ENCODE measurements at places on chromosomes 3 and 15.

DNA sequence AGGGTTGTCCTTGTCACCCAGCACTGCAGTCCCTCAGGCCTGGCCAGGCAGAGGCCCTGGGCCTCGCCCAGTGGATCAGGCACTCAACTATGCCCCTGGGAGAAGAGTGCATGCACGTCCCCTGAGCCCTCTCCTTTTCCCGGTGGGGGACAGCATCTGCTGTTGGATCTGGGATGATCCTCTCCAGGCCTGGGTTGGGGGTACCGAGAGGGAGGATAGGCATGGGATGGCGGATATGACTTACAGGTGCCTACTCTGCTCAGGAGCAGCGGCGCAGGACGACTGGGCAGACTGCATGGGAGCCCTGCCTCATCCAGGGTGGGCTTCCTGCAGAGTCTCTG, 9.0 kb upstream of the APBA2 start:
- no peak for DNase-seq

- DNase-seq, result no peak
Measured at GRCh38 chr3:110420158-110420641, 651.4 kb upstream of the NECTIN3 start.

- DNase-seq, result no peak
Measured at GRCh38 chr3:54033761-54034160, 88.6 kb upstream of the CACNA2D3 start.

DNA sequence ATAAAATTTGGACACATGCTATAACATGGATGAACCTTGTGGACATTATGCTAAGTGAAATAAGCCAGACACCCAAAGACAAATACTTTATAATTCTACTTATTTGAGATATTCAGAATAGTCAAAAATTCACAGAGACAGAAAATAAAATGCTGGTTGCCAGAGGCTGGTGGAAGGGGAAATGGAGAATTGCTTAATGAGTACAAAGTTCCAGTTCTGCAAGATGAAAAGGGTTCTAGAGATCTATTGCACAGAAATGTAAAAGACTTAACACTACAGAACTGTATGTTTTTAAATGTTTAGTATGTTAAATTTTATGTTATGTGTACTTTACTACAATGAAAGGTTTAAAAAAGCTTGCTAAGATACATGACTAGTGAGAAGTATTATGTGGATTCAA, 344.8 kb downstream of the CNTN3 start:
- DNase-seq, result no peak

GRCh38 chr3:117557464-117558090, 848.0 kb downstream of the TUSC7 start:
- DNase-seq, result no peak

DNA sequence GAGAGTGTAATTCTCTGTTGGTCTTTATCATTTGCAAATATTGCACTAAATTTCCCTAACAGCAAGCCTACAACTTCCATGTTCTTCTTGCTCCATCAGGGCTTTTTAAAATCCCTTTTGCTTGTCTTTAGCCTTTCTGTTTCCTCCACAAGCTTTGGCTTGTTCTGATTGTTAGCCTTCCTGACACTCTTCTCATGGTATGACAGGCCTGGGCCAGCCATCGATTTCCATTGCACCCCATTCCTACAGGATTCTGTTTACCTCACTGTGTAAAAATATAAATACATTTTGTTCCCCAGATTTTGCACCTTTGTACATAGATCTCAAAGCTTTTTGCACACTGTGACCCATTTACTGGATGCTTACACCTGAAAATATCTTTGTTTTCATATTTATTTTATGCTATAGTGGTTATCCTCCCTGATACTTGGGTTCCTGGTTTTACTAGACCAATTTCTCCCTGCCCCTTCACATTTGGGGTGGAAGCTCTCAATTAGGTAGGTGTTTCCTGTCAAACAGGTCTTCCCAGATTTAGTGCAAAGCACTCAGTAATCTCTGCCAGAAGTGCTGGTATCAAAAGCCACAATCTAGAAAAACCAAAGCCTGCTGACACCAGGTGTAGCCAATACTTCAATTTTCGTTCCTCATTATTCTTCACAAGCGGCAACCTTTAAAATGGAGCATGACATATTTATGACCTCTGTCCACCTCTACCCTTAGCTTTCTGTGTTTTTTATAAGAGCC, 57.9 kb upstream of the PPP2R3A start:
- DNase-seq, result no peak

- no peak for DNase-seq
Measured at GRCh38 chr3:73605412-73605811, 19.3 kb downstream of the PDZRN3 start.

- DNase-seq, result no peak
Measured at GRCh38 chr3:186895406-186895805, 34.9 kb upstream of the ST6GAL1 start.

GRCh38 chr15:61824291-61824690, 236.0 kb downstream of the VPS13C start:
- no peak for DNase-seq

DNA sequence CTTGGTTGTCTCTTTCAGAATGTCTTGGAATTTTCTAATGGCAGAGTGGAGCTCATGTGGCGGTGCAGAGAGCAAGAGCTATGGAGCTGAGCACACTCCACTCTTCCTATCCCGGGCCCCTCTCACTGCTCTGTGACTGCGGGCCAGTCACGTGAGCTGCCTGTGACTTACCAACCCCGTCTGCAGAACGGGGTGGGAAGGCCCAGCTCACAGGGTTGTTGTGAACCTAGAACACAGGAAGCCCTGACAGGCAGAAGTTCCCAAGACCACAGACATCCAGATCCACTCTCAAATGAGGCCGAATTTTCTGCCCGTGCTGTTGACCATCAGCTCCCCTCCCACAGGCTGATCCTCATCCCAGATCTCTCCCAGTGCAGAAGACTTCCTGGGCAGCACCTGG, 35.5 kb upstream of the PLXNA1 start:
- no peak for DNase-seq

DNA sequence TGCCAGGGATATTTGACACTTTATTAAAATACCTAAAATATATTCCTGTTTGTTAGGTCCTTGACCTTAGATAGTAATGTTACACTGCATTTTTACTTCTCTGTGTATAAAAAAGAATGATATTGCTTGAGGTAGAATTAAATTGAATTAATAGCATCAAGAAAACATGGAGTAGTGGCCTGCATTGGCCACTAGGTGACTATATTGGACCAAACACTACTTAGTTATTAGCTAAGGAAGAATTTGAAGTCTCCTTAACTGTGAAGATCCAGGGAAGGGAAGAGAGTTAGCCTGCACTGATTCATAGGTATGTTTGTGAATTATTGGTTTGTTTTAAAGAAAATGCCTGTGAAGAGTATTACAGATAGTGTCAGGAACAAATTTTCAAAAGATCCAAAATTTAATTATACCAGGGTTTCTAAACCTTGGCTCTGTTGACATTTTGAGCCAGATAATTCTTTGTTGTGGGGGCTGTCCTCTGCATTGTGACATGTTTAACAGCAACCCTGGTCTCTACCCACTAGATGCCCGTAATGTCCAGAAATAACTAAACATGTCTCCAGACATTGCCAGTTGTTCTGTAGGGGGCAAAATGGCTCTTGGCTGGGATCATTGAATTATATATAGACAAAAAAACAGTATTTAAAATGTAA, 103.6 kb upstream of the THSD4 start:
- no peak for DNase-seq

GRCh38 chr15:63070681-63071129, 28.2 kb downstream of the TPM1 start:
- DNase-seq, result no peak

Measured in activated CD4-positive, CD25-positive, alpha-beta regulatory T cell (primary cell).